ENCODE measurements at places on chromosomes 13 and 19.
A peak's percentile ranks its signal among the peaks of the same experiment; 100 is the strongest.

GRCh38 chr19:17095141-17095919 is 19.8 kb downstream of the MYO9B start:
- no peak for DNase-seq

- DNase-seq: no peak
Observed at GRCh38 chr13:107190065-107190464, 622.1 kb upstream of the ARGLU1 start.

DNA sequence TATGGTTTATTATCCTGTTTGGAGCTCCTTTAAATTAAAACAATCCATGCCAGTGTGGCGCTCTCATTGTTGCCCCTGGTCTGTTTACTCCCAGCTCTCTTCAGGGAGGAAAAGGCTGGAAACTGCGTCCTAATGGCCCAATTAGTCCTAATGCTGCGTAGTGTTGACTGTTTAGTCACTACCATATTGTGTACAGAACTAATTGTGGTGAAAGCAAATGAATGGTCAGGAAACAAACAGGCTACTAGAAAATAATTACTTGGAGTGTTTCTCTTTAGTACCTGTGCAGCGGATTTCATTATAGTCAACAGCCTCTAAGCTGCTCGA is 54.5 kb upstream of the MTIF3 start:
- no peak for DNase-seq

DNA sequence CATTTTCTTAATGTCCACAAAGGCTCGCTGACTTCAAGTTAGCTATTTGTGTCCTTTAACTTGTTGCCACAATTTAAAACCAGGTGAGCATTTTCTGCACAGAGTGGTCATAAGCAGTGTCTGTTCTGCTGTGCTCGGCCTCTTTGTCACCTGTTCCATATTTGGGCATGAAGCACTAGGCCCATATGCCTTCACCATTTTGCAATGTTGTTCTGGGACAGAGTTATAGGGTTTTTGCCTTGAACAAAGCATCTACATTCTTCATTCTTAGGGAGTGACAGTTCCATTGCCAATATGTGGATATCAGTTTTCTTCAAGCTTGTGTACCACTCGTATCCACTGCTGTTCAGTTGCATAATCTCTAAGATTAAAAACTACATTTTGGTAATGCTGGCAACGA is 56.1 kb downstream of the LRCH1 start:
- DNase-seq: no peak

DNA sequence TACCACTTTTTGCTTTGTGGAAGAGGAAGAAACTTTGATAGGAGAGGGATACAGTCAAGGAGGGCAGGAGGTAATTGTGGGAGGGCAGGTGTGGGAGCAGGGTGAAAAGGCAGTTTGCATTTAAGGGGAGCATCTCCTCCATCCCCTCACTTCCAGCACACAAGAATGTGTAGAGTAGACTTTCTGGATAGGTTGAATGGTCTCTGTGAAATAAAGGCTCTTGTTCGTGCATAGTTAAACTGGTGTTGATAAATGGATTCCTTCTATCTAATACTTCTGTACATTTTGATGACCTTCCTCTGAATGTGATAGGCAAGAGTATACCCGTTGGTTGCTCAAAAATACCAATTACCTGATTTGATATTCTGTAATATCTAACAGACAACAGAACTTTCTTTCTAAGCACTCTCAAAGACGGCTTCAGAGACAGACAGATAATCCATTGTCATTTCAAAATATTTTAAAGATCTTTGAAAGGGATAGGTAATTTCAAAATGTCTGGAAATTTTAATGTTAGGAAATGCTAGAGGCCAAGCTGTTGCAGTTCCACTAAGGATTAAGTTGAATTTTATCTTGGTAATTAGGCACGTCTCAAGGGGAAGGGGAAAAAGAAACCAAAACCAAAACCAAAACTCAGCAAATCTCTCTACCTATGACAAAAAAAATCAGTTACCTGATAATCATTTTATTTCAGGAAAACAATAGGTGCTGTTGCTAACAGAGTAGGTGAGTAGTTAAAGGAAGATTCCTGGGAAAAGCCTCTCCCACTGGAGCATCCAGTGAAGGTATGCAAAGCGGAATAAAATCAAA is 302.6 kb downstream of the COG6 start:
- DNase-seq: no peak

- DNase-seq: no peak
Observed at GRCh38 chr19:4362101-4362828, 18.9 kb downstream of the MPND start.

DNA sequence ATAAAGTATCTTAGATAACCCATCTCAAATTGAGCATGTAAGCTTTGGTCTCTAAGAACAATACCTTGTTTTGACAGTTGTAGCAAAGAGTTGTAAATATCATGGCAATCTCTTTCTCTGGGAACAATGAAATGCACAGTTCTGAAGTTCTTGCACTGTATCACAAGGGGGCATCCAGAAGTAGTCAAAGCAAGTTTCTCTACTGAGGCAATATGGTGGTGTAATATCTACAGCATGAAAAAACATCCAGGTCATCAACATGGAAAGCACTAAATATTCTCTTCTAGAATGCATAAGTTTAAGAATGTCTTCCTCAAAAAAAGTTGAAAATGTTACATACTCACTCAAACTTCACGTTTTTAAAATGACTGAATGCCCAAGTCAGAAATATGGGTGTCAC is 19.6 kb downstream of the MTMR6 start:
- DNase-seq: no peak

- DNase-seq: no peak
Observed at GRCh38 chr13:50257646-50258045, 242.4 kb downstream of the KCNRG start.

- DNase-seq: no peak
Observed at GRCh38 chr13:32316028-32316339, 676 bp downstream of the BRCA2 start.

GRCh38 chr19:28862238-28862637 is 350.7 kb downstream of the UQCRFS1 start:
- no peak for DNase-seq

GRCh38 chr13:20769091-20769490 is 4.7 kb downstream of the EEF1AKMT1 start:
- no peak for DNase-seq

GRCh38 chr13:22137361-22138050 is 466.6 kb downstream of the FGF9 start:
- no peak for DNase-seq

DNA sequence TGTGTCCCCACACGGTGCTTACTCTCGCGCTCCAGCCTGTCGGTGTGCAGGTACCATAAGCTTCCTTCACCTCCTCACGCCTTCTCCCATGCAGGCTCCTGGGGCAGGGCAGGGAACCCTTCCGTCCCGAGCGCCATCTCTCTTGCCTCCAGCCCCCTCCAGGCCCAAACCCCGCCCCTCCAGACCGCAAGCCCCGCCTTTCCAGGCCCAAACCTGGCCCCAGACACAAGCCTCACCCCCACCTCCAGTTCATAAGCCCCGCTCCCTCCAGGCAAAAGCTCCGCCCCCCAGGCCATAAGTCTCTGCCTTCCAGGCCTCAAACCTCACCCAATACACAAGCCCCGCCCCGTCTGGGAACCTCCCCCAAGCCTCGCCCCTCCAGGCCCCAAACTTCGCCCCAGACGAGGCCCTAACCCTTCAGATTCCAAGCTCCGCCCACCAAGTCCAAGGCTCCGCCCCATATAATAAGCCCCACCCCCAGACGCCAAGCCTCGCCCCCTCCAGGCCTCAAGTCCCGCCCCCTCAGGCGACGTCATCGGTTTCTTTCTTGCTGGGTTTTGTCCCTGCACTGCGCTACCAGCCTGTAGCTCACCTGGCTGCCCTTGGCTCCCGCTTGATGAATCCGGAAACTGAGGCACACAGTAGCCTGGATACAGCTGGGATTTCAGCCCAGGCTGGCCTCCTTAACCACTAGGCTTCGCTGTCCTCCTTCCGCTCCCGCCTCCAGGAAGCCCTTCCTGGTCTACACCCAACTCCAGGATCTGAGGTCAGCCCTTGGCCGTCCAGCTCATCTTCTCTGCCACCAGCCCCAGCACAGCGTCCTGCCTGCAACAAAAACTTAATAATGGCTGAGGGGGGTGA is 16.1 kb downstream of the MKNK2 start:
- no peak for DNase-seq

DNA sequence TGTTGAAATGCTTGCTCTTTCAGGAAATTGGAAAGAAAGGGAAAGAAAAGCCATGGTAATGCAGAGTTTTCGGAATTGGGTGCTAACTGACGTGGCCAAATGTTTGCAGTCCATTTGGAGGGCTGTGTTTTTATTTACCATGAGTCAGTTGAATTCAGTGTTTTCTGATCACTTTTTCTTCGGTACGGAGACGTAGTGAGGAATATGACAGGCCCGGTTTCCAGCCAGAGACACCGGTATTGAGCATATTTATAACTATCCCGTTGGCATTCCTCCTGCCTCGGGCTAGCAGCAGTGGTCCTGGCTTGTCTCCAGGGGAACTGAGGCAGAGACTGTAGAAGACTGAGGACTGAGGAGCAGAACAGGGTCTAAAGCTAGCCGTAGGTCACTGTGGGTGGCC is 1.0 kb downstream of the CDC16 start:
- no peak for DNase-seq

DNA sequence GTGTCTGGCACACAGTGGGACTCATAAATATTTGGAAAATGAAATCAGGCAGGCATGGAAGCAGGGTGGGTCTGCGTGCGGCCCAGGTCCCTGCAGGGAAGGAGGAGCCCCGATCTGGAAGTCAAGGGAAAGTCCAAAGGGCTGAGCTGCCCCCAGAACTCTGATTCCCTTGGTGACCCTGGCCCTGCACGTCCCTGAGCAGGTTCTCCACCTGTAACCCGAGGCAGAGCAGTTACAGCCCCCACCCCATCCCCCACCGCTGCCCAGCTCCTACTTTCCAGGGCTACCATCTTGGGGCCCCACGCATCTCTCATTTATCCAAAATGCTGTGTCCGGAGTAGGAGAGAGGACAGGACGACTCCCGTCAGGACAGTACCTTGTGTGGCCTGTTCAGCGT is 2.1 kb downstream of the PLEKHF1 start:
- no peak for DNase-seq

GRCh38 chr13:107367258-107367657 is 799.3 kb upstream of the ARGLU1 start:
- DNase-seq: no peak

- DNase-seq: peak; percentile 72
Observed at GRCh38 chr19:50050406-50051227, 24.8 kb downstream of the ZNF473 start.

DNA sequence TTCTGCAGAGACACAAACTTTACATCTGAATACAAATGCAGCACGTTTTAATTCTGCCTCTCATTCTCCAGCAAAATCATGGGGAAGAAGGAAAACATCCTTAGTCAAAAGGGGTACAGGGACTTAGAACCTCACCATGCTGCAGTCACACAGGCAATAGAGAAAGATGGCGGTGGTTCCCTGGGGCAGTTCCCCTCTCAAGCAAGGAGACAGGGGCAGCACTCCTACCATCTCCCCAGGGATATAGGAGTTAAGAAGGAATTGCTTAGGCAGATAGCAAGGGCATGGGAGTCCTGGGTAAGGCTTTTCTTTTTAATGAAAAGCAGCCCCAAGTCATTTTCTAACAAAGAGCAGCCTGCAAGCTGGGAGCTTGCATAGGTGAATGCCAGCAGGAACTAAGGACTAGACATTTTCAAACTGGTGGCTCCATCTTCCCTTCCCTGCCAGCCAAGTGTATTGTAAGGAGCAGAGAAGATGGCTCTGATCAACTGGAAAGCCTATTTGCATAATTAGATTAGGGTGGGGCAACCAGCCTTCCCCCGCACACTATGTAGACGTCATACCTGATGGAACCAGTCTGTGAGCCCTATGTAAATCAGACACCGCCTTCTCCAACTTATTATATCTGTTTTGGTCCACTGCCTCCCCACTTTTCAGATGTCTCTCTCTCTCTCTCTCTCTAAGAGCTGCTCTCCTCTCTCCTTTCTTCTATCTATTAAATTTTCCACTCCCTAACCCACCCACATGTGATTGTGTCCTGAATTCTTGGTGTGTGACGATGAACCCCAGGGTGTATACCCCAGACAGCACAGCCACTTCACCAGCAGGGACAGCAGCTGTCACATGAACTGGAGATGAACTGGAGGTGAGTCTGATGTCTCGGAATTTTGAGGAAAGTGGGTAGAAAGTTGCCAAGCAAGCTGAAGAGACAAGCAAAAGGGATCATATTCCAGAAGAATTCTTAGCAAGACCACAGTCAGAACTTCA is 514.5 kb downstream of the IRS2 start:
- DNase-seq: no peak

GRCh38 chr13:48975856-48976575 is at the start of gene FNDC3A:
FNDC3A (plus strand) TSS chr13:48975912; CDS start chr13:49006191, 30,279 bp downstream.
- DNase-seq: peak; percentile 65

DNA sequence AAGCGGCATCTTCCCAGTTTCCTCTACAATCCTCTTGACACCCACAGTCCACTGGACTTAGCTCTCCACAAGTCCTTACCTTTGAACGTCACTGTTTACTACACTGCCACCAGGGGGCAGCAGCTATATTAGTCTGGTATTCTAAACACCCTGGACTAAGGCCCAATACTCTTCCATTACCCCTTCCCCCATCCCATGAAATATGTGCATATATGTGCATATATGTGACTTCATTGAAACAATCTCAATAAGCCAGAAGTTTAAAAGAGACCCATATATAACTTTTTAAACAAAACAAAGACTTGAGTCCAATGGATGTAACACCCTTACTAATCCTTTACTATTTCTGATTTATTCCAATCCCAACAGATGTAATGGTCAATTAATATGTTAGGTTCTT is 15.5 kb downstream of the GGACT start:
- peak; percentile 65 for DNase-seq

- no peak for DNase-seq
Observed at GRCh38 chr13:98576200-98576945, 534 bp downstream of the STK24 start.

DNA sequence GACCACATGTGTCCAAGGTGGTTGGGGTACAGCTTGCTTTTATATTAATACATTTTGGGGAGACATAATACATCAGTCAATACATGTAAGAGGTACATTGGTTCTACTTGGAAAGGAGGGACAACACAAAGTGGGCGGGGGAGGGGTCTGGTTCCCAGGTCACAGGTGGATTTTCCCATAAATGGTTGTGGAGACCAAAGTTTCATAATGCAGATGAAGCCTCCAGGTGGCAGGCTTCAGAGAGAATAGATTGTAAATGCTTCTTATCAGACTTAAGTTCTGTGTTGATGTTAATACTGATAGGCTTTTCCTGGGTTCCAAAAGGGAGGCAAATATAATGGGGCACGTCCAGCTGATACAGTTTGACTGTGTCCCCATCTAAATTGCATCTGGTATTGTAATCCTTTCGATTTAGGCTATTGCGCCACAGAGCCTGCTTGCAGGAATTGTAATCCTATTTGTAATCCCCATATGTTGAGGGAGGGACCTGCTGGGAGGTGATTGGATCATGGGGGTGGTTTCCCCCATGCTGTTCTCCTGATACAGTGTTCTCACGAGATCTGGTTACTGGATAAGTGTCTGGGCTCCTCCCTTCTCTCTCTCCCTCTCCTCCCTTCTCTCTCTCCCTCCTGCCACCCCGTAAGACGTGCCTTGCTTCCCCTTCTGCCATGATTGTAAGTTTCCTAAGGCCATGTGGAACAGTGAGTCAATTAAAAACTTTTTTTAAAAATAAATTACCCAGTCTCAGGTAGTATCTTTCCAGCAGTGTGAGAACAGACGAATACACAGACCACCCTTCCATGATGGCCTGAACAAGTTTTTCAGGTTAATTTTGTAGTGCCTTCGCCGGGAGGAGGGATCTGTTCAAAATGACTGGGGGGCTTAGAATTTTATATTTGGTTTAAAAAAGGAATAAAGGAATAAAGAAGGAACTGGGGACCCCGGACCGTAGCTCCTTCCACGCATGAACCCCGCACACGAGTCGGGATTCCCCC is 44.9 kb downstream of the ZNF823 start:
- no peak for DNase-seq

- DNase-seq: no peak
Observed at GRCh38 chr13:92806215-92806614, 420.4 kb upstream of the GPC6 start.

GRCh38 chr13:79427883-79428282 is 21.8 kb upstream of the RBM26 start:
- DNase-seq: no peak
